ENCODE measurements at places on chromosomes 2 and 18.

DNA sequence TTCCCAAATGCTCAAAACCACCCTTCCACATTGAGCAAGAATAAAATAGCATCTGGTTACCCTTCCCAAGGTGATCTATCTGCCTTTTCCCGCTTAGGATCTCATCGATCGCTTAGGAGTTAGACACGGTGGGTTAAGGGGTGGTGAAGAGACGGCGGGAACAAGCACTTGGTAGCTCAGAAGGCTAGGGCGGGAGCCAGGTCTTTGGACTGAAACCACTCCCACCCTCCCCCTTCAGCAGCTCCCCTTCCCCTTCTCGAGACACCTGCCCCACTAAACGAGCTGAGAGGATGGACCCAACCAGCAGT is 513 bp downstream of the THOC1 start:
- DNase-seq = no peak

- DNase-seq = no peak
Measured at GRCh38 chr2:160213511-160213910, 13.4 kb upstream of the ITGB6 start.

GRCh38 chr18:9001209-9001608 is 101.3 kb upstream of the NDUFV2 start:
- no peak for DNase-seq

GRCh38 chr18:49617865-49618264 is 56.0 kb downstream of the LIPG start:
- no peak for DNase-seq

- DNase-seq = peak; percentile 33
Measured at GRCh38 chr2:113219889-113220641, 46.3 kb downstream of the PSD4 start.

DNA sequence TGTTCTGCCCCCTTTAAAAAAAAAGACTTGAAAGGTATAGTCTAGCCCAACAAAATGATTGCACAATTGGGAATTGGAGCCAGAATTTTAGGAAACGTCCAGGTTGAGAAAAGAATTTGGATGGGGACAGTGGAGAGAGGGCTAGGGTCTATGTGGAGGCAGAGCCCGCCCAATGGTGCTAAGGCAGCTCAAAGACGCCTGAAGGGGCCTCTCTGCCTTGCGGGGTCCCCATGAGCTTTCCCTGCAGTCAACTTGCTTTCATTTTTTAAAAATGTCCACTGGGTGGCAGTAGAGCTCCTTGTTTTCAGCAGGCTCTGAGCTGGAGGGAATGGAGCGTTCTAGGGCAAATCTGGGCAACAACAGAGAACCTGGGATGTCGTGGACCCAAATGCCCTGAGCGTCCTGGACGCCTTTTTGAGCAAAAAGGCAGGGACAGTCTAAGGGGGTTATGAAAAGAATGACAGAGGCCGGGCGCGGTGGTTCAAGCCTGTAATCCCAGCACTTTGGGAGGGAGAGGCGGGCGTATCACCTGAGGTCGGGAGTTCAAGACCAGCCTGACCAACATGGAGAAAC is 40.2 kb upstream of the ITM2C start:
- peak; percentile 82 for DNase-seq

DNA sequence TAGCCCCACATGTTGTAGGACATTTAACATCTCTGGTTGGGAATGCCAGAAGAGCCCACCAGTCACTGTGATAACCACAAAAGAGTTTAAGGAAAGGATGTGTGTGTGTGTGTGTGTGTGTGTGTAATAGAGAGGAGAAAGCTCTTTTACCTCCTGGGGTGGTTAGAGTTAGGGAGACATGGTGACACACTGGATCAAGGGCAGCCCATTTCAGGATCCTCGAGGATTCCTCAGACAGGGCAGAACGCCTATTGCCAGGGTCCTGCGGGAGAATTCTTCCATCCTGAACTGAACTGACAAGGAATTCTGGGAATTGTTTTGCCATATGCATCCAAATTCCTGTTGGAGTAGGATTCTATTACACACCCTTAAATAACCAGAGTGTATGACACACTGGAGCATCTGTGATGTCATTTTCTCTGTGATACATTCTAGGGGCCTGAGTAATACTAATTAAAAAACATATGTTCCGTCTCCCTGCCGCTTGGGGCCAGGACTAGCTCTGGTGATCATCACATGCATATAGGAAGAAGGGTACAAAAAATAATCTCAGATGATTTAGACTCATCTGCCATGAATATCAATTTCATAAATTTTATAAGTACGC is 156.4 kb upstream of the MMADHC start:
- DNase-seq = peak; percentile 78

Measured in PC-3 (cell line).